ENCODE measurements at places on chromosomes 2 and 18.

- no peak for DNase-seq
Measured at GRCh38 chr2:235921508-235922191, 246.5 kb downstream of the GBX2 start.

DNA sequence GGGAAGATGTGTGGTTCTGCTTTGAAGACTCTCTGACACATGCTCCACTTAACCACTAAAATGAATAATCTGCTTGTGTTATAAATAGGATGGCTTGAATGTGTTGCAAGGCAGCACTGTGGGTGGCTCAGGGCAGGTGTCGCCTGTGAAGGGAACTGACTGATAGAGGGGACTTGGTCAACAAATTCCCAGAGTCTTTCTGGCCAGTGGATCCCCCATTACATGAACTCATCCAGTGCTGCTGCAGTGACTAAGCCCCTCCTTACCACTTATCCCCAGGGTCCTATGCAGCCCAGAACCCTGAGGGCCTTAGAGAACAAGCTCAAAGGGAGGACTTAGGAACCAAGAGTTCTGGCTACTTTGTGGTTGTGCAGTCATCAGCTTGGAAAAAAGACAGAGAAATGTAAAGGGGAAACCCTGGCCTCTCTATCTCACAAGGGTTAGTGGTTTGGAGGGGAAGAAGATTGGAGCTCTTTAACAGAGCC is 226.2 kb upstream of the TNP1 start:
- DNase-seq: no peak

GRCh38 chr2:236661061-236661761 is 91.6 kb downstream of the ACKR3 start:
- no peak for DNase-seq

- no peak for DNase-seq
Measured at GRCh38 chr2:238854246-238854645, 6.4 kb downstream of the TWIST2 start.

DNA sequence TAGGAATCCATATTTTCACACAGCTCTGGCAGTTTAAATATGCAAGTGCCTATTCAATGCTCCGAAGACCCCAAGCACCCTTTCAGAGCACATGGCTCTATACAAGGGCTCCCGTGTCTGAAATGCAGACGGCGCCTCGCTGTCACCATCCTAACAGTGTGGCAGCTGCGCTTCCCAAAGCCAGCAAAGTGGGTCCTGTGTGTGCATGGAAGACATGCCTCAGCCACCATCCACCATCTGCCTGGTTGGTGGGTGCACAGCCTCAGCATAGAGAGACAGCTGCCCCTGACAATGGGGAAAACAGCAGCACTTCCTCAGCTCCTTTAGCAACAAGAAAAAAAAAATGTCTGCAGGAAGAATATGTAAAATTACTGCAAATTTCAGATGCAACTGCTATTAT is 218.1 kb downstream of the SP3 start:
- no peak for DNase-seq

- DNase-seq: no peak
Measured at GRCh38 chr2:104847586-104848160, 6.2 kb upstream of the POU3F3 start.

DNA sequence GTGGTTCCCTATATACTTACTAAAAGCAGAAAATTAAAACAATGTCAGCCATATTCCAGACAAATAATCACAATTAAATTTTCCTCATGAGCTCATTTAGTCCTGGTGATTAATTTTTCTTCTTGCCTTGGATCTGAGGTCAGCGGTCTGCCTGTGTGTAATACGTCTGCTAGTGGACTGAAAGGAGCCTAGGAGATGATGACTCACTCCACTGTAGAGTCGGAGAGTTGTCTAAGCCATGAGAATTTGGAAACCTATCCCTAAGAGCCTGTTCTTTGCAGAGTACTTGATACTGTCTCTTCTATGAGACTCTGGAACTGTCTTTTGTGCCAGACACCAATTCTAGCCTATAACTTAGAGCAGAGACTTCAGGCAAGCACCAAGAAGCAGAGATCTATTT is 94.2 kb upstream of the RAB27B start:
- DNase-seq: no peak

- no peak for DNase-seq
Measured at GRCh38 chr2:161586517-161587167, 37.6 kb upstream of the SLC4A10 start.

GRCh38 chr2:239000500-239001073 is 152.7 kb downstream of the TWIST2 start:
- DNase-seq: no peak

- no peak for DNase-seq
Measured at GRCh38 chr18:58863539-58864145, 1.0 kb upstream of the ZNF532 start.

DNA sequence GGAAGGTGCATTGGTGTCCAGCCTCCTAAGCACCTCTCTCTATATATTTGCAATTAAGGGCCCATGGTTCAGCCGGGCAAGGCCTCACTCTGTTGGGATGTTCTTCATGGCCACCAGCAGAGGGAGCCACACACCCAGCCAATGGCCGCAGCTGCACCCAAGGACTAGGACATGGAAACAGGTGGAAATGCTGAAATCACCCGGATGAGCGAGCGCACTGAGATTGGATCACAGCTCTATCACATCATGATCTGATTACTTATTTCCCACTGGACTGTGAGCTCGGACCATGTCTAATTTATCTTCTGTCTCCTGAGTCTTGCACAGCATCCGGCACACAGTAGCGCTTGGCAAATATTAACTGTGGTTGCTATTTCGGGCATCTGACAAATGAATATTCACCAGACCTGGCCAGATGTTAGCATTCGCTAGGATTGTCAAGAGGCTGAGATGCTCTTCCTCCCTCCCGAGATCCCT is 31.2 kb downstream of the KIF3C start:
- DNase-seq: peak; percentile 51

DNA sequence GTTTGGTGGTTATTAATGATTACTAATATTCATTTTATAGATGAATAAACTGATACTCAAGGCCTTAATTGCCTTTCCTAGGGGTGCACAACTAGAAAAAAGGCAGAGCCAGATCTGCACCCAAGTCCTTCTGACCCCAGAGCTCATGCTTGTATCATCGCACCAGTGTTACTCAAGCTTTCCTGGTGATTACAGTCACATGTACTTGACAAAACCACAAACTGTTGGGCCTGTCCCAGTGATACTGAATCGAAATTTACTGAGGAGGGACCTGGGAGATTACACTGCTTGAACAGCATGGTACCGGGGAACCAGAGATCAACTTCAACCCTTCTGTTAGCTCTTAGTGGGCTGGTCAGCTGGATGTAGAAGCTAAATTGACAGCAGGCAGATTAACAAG is 33.7 kb downstream of the FASTKD2 start:
- no peak for DNase-seq

DNA sequence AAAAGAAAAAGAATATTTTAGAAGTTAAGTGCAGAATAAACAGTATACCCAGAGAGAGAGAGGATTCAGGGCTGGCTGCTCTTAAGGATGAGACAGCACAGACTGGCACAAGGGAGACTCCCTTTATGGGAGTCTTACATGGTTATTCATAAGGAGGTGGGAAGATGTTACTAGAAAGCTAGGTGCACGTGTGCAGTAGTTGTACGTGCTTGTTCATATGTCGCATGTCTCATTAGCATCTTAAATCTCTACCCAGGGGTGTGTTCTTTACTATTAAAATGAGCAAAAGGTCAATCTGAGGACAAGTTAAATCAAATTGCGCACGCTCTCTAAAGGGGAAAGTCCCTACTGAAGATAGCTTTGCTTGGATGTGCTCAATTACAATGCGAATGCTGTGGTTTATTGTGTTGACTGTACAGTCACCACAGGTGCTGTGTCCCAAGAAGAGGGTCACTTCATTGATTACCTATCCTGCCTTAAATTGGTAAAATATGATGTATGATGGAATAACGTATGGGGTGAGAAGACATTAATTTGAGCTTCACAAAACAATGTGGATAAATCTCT is 368.0 kb upstream of the SPHKAP start:
- DNase-seq: no peak

DNA sequence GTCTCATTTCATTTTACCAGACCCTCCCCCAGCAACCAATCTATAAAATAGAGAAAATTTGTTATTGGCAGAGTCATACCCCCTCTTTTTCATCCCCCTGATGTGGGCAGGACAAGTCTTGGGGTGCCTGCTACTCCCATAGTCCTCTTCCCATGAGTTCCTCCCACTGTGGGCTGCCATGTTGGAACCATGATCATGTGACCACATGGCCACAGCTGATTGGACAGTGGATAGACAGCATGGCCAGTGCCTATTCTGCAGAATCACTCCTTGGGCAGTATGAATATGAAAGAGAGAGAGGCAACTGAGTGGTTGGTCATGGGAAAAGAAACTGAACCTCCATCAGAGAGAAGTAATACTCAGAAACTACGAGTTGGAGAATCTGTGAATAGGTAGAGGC is 84.9 kb downstream of the PDCL3 start:
- DNase-seq: no peak

- DNase-seq: peak; percentile 77
Measured at GRCh38 chr2:8680822-8681760, 765 bp upstream of the ID2 start.

- DNase-seq: no peak
Measured at GRCh38 chr2:84972207-84972783, 1.3 kb downstream of the KCMF1 start.

GRCh38 chr18:40473221-40474029 is 1481.6 kb upstream of the PIK3C3 start:
- DNase-seq: no peak

GRCh38 chr2:137942037-137942832 is 22.0 kb upstream of the HNMT start:
- no peak for DNase-seq

DNA sequence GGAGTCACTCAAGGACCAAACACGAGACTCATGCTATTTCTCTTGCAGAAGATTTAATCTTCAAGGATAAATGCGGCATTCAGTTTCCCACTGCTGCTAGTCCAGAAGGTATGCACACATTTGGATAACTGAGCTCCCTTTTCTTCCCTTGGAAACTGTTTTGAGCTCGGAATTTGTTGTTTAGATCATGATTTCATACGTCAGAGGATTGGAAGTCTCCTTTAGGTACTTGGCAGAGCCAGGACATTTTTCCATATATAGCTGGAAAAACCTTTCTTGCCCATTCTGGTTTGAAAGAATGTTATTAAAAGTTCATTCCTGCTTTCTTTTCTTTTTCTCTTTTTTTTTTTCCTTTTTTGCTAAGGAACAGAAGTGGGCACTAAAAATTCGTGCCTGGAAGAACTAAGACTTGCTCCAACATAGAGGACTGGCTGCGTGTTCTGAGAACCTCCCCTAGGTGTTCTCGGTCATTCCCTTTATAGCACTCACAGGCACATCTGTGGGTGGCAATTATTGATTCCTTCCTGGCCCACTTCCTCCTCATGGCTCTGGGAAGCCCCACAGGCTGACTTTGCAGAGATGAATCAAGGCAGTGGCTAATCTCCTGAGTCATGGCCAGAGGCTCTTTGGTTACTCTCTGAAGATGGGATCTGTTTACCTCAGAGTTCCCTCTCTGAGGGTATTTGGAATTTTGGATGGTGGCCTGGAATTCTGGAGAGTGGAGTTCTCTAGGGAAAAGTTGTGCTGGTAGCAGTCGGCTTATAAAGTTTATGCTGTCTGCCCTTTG is 104.8 kb downstream of the PLCL1 start:
- no peak for DNase-seq

DNA sequence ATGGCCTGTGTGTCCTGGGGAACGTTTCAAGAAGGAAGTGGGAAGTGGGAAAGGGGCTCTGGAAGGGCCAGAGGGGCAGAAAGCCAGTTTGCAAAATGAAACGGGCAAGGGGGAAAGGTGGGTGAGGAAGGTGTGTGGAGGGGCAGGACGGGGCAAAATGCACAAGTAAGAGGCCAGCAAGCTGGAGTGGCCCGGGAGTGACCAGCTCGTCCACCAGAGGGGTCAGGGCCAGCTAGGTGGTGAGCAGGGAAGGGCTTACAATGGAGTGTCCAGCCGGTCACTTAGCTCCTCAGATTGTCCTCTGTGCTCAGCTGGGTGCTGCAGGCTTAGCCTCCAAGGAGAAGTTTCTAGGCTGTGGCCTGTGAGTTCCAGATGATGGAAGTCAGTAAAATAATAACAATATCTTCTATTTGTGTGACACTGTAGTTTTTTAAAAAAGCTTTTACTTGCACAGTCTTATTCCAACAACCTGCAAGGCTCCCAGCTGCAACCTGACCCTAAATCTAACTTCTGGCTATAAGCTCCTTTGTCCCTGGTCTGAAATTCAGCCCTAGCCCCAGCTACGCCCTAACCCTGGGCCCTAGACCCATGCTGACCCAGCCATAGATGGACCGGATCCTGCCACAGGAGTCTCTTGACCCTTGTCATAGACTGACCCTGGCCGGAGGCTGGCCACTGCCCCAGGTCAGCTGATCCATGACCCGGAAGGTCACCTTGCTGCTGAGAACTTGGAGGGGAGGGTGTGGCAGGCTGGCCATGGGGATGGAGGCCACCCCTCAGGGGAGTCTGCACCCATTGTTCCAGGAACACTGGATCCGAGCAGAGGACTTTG is 29.2 kb downstream of the MYO7B start:
- no peak for DNase-seq

DNA sequence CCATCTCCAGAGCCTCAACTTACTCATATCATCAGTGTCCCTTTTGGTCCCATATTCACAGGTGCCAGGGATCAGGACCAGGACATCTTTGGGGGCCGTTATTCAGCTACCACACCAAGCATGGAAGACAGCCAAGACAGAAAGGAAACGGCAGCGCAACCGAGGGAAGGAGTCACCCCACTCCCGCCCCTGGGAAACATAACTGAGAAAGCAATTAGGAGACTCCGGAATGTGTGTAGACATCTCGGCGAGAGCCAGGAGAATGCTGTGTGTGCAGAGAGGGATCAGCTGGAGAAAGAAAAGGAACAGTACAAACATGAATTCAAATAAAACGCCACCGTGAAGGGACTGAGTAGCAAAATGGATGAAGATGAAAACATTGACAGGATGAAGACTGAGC is 13.4 kb upstream of the BOK start:
- DNase-seq: no peak

DNA sequence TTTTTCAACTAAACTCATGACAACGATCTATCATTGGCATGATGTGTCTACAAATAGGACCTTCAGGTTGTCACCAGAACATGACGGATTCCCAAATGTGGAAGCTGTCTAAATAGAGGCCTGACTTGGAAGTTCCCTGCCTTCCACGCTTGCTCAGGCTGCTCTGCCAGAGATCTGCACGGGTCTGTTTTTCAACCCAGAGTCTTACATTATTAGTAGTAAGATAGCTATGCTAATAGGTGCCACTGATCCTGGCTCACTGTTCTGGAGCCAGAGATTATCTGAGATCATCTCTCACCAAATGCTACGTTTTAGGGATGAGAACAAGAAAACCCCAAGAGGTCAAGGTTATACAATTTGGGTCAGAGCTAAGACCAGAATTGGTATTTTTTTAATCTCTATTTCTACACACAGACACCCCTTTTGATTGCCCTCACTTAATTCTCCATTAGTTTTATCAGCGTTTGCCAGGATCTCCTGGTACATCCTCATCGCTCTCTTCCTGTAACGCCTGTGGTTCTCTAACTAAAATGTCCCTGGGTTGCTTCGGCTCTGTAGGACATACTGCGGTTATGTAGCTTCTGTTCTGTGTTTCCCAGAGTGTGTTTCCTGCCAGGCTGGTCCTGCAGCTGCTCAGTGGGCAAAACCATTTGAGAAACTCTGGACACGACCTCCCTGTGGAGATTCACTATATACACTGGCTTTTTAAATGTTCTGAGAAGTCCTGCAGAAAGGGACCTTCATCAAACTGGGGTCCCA is 5.7 kb downstream of the CDC42EP3 start:
- no peak for DNase-seq

- no peak for DNase-seq
Measured at GRCh38 chr2:5410991-5411700, 281.0 kb upstream of the SOX11 start.

All from stimulated activated CD4-positive, alpha-beta T cell treated with anti-CD3 and anti-CD28 coated beads, Interleukin-1b, Interleukin-23, amount 100 ng/mL, for 1 hour (primary cell).